NCI-H187 treated with DMSO at 0.1 percent for 48 hours (cell line): ENCODE measurements at places on chromosomes 2 and 18.

DNA sequence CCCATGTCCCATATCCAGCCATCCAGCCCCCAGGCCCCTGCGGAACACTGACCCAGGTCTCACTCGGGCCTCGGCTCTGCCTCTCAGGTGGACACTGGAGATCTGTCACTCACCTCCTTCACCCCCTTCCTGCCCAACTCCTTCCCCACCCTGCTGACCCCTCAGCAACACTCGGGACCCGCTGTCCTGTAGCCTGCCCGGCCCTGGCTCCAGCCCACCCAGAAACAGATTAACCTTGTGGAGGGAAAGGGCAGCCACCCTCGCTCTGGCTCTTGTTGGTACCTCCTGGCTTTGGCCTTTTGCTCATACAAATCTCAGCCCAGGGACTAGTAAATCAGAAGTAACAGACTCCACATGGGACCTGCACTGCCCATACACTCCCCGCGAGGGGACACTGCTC is 29.8 kb upstream of the PRLH start:
- DNase-seq = no peak

DNA sequence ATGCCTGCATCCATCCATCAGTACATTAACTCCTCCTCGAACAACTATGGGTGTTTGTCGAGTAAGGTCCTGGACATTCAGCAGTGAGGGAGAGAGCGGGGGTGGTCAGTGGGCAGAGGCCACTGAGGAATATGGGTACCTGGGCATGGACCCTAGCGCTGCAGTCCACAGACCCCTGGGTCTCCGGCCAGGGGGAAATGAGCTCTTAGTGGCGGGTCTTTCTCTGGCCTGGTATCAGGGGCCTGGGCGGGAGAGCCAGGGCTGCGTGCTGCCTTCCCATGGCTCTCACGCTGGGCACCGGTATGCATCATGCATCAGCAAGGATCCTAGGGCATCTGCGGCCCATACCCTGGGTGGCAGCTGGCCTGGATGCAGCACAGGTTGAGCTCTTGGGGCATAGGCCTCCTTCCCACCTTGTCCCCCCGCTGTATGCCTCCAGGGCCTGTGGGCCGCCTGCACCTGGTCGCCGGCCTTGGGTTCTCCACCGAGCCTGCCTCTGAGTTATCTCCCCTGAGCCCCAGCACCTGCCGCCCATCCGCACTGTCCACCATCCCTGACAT is 1.3 kb upstream of the MOCOS start:
- DNase-seq = no peak

DNA sequence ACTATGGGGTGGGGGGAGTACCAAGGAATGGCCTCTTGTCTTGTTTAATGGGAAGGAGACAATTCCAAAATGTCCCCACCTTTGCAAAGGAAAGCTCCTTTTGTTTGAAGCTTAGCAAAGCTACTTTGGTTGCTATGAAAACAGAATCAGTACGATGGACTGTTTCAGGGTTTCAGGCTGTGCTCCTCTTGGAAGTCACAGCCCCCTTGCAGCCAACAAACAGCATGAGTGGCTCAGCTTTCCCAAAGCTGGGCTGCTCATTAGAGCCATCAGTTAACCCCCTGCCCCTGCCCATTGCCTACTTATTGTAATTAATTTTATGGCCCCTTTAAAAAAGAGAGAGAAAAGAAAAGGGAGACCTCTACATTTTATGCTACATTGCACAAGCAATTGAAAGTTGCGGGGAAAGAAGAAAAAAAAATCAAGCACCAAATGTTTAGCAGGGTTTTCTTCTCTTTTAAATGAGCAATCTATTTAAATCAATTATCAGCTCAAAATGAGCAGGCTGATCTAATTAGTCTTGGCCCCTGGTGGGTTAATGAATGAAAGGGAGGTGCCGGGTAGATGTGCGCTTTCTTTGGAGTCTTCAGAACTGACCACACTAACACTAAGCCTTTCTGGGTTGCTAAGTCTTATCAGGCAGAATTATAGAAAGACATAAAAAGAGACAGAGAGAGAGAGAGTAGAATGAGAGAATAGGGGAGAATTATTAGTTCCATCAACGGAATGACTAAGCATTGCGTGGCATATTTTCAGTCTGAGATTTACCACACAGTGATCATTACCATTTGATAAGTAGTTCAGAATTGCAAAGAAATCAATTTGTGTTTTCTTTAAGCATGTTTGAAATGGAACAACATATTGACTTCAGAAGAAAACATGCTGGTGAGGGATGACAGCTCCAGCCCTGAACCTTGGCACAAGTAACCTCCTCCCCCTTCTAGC is 284.9 kb downstream of the INSIG2 start:
- DNase-seq = no peak

- DNase-seq = no peak
Observed at GRCh38 chr2:9473985-9474360, 378 bp upstream of the IAH1 start.

GRCh38 chr2:32064021-32064601 is 755 bp downstream of the SPAST start:
- DNase-seq = no peak

DNA sequence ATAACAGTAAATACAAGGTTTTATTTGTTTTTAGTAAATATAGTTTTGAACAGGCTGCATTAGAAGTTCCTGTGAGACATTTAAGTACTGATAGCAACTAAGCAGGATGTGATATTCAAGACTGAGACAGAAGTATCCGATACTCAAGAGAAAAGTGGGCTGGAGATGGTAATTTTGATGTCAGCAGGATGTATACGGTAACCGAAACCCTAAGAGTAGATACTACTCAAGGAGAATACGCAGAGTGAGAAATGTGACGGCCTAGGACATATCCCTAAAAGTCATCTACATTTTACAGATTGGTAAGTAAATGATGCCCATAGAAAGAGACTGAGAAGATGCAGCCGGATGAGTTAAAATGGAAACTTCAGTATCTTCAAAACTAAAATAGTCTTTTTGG is 115.4 kb downstream of the GORASP2 start:
- no peak for DNase-seq

DNA sequence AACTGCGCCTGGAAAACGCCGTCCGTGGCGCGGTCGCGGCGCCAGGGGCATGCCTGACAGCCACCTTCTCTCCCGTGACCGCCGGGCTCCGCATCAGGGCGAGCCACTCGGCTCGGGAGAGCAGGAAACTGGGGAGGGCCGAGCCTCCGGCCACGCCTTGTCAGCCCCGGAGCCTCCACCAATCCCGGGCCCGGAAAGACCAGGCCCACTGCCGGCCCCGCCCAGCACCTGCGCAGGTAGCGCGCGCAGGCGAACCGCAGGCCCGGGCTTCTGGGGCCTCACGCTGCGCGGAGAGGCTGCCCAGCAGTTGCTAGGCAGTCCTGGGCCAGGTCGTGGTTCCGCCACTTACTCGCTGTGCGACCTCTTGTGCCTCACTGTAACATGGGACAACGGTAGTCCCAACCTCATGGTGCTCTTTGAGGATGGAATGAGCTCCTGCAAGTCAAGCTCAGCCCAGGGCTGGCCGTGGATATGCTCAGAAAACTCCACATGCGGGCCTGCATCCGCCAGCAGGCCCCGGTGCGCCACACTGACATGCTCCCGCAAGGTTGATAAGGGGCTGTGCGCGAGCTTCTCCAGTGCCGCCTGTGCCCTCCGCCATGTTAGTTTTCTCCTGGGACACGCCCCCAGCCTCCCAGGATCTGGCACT is 97.1 kb downstream of the INHBB start:
- no peak for DNase-seq

- DNase-seq = no peak
Observed at GRCh38 chr2:208118918-208119317, 5.4 kb downstream of the CRYGD start.

GRCh38 chr2:105881286-105882136 is 136.8 kb downstream of the NCK2 start:
- no peak for DNase-seq

DNA sequence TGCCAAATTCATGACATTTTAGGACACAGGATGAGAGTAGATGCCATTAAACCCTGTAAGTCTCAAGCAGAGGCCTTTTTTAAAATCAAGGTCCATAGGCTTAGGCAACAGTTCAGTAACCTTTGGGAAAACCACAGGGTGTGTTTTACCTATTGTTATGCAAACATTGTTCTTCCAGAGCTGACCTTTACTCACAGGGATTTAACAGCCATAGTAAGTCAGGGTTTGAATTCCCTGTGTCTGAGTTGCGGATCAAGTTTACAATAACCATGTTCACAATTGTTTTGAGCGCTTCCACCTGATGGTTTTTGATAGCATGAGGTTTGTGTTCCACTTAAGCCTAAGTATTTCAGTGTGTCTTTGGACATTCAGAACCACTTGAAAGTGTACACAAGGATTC is 160.1 kb upstream of the BOD1L2 start:
- no peak for DNase-seq

GRCh38 chr2:181857483-181857882 is 34.0 kb upstream of the ITPRID2 start:
- DNase-seq = no peak

DNA sequence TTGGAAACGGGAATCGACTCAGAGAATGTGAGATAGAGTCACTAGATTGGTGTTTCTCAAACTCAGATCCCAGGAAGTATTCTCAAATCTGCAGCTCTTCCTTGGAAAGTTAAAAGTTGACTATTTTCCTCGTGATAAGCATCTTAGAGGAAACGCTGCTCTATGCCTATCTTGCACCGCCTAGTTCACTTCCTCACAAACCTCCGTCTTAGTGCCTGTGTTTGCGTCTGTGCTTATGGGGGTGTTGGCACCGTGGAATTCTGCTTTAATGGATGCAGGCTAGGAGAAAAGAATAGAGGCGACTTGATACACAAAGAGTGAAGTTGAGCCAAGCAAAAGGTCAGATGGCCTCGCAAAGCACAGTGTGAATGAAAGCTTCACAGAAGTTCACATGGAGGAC is 255.3 kb upstream of the ID2 start:
- DNase-seq = no peak

- DNase-seq = no peak
Observed at GRCh38 chr2:231355508-231356465, 39.7 kb upstream of the B3GNT7 start.

GRCh38 chr18:59094569-59094968 is 45.1 kb upstream of the SEC11C start:
- DNase-seq = no peak

DNA sequence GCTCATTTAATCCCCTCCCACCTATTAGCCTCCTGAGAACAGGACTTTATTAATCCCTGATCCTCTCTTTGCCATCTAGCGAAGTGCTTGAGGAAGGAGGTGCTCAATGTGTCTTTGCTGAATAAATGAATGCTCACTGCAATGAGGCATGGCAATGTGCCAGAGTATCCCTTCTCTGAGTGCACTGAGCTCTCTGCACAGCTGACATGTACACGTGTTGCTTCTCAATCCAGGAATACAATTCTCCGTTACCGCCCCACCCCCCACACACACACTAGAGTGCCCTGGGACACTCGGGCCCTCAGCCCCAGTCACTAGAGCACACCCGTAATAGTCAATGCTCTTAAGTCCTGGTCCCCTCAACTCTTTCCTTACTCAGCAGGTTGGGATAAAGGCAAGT is 41.4 kb downstream of the FAM178B start:
- no peak for DNase-seq

DNA sequence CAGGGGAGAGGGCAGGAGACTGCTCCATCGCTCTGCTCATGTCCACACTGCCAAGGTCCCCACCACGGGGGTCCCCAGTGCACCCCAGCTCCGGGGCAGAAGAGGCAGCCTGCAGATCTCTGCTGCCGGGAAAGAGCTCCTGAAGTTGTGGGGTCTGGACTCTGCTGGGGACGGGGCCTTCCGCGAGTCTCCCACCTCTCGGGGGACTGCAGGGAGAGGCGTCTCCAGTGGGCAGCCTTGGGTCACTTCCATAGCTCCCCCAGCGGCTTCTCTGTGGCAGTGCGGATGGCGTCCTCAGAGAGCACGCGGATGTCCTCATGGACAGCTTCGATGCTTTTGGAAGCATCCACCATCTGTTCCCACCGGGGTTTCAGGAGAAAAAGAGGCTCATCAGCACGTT is 10.7 kb downstream of the DTYMK start:
- no peak for DNase-seq

GRCh38 chr2:88692187-88692586 is 714 bp downstream of the RPIA start:
- no peak for DNase-seq

DNA sequence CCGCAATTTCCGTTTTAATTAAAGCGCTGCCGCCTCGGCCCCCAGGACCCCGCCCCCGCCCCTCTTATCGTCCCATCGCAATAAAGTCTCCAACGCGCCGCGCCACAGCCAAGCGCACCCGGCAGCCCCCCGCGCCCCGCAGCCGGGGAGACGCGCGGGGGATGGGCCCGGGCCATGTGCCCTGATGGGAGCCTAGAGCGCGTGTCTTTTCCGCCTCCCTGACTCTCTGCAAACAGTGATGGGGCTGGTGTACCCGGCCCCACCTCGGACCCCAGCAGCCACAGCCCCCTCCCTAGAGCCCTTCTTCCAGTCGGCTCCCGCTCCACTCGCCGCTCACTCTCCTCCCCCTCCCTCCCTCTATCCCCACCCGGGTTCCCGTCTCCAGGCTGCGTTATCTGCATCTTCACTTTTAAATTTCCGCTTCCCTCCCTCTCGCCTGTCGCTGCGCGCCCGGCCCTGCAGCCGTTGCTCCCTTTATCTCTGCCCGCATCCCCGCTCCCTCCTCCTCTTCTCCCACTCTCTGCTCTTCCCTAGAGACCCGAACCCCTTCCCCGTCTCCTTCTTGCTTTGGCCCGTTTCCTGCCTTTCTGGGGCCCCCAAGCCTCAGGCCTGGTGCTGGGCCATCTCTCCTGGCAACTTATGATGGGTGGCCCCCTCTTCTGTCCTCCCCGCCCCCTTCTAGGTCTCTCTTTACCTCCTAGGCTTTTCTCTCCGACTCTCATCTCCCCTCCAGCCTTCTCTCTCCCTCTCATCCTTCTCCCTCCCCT is 524 bp upstream of the FEV start:
- DNase-seq = no peak

DNA sequence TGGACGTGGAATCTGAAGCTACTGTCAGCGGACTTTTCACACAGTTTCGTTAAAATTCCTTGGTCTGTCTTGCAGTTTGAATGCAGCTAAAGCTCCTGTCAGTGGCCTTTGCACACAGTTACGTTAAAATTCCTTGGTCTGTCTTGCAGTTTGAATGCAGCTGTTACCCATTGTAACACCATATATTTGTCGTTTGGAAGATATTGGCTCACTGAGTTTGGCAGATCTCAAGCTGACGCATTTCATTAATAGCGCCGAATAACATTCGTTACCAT is 1.0 kb downstream of the LIMS1 start:
- no peak for DNase-seq
